HuH-7.5 (cell line): ENCODE measurements at places on chromosomes 1 and 21.
A peak's percentile ranks its signal among the peaks of the same experiment; 100 is the strongest.

DNA sequence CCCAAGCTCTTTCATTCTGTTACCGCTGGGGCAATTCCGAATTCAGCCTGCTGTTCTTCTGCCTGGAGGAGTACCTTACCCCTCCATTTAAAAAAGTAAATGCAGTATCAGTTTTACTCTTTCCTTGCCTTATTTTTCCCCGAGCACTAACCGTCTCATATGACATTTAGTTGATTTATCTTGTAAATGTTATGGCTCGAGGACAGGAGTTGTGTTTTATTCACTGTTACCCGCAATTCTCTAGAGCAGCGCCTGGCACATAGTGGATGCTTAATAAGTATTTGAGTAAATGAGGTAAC, 425 bp upstream of the TADA1 start:
- no peak for DNase-seq

DNA sequence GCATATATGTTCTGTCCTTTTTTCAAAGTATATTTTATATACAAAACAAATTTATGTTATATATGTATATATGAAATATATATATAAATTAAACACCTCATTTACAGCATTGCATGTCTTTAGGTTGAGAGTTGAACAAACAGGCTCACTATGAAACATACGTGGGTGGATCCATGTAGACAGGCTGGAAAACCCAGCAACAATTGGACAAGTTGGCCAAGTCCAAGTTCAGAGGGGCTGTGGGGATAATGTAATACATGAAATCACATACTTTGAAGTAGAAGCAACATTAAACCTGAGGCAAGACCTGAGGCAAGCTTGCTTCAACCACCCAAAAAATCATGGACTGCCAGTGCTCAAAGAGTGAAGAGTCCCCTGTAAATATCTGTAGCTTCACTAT, 39.7 kb downstream of the KCNJ6 start:
- DNase-seq = no peak

DNA sequence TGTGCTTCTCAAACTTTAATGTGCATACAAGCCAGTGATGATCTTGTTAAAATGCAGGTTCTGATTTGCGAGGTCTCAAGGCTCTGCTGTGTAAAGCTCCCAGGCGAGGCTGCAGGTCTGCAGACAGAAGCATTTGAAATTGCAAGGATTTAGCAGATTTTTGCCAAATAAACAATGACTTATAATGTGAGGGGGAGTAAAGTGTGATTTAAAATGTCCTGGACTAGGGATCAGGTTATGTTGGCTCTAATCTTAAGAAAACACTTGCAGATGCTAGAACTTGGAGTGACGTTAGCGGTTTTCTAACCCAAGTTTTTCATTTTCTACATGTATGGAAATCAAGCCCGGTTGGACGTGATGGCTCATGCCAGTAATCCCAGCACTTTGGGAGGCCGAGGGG, 16.2 kb upstream of the ACTN2 start:
- no peak for DNase-seq

DNA sequence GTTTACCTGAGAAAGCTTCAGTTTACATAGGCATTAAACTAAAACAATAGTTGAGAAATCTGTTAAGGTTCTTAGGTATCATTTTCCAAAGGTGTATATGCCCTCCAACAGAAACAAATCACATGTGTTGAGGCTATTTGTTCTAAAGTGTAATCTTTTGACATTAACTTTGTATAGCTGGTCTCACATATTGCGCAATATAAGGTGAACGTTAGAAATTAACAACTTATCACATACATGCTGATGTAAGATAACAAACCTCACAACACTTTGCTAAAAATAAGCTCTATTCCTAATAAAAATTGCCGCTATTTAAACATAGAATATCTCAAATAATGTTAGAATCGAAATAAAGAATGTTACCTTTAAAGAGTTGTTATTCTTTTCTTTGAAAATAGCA, 340.6 kb downstream of the SRGAP2C start:
- DNase-seq = no peak

- no peak for DNase-seq
These were observed 4.7 kb downstream of the HUNK start for GRCh38 chr21:31877463-31877957.

- DNase-seq = no peak
These were observed 376.7 kb upstream of the ADGRL2 start for GRCh38 chr1:81424061-81424460.

- DNase-seq = no peak
These were observed 46.1 kb upstream of the SYT2 start for GRCh38 chr1:202756391-202756790.

DNA sequence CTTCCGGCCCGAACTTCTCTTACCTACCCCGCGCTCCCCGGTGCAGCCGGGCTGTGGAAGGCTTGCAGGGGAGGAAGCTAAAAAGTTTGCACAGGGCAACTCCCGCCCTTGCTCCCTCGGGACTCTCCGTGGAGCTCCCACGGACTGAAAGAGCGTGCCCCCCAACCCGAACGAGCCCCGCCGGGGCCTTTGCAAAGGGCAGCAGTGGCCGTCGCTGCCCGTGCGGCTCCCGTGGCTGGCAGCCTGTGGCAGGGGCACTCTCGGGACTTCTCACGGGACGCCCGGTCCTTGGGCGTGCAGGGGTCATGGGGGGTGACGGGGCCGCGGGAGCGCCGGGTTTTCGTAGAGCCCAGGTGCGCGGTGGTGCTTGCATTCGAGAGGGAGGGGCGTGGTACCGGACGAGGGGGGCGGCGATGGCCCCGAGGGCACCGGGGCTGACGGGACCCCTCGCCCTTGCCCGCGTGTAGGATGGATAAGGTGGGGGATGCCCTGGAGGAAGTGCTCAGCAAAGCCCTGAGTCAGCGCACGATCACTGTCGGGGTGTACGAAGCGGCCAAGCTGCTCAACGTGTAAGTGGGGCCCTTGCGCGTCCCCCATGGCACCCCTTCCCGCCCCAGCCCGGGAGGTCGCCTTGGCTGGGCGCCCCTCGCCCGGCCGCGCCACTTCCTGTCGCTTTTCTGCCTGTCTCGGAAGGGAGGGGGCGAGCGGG, 711 bp downstream of the GADD45A start:
- no peak for DNase-seq

DNA sequence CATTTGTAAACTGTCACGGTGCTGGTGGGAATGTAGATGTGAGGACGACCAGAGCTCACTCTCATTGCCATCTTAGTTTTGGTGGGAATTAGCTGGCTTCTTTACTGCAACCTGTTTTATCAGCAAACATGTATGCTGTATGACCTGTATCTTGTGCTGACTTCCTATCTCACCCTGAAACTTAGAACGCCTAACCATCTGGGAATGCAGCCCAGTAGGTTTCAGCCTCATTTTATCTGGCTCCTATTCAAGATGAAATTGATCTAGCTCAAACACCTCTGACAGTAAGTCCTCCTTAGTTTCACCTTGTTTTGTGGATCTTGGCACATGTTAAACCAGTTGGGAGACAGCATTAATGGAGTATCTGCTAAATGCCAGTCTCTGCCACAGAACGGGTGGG, 174.6 kb downstream of the HLX start:
- DNase-seq = no peak

- no peak for DNase-seq
These were observed 48.8 kb upstream of the HMGB4 start for GRCh38 chr1:33815061-33815460.

- DNase-seq = no peak
These were observed 275.2 kb downstream of the GRIK1 start for GRCh38 chr21:29664615-29665014.

DNA sequence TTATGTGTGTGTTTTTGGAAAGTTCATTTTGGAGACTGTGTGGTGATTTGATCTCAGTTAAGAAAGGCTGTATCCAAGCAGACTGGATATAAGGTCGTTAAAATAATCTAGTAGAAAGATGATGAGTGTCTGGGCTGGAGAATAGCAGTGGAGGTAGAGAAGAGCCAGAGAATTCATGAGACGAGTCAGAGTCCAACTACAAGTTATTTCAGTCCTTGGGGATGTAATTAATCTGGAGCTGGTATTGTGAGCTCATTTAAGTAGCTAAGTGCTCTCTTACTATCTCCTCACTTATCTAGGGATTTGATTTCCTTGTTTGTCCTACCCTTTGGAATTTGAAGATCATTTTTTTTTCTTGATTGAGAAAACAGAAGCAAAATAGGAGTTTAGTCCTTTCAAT, 1219.0 kb upstream of the ADGRL4 start:
- no peak for DNase-seq

GRCh38 chr1:8343044-8343443, 25.1 kb downstream of the SLC45A1 start:
- DNase-seq = no peak

DNA sequence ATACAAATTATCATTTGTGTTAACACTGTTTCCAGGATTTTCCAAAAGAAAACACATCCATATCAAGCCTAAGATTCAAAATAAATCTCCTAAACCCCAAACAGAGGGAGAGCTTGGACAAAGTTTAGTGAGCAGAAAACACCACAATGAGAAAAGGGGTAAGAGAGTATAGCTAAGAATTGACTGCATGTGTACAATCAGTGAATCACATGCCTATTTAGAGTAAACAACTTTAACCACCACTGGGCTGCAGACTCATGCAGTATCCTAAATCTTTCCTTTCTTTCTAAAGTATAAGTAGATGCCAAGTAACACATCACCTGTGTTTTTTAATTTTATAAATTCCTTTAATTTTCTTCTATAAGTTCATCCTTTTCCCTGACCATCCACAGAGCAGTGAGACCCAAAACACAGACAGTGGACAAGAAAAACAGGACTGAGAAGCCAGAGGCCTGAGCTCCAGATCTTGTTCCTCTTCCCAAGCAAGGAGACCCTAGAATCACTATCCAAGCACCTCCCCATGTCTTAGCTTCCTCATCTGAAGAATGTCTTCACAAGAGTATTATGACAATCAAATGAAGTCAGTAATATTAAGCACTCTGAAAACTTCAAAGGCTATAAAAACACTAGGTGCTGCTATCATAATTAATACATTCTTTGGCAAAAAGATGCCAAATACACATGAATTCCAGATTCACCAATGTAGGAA, 93.1 kb downstream of the VAV3 start:
- no peak for DNase-seq

DNA sequence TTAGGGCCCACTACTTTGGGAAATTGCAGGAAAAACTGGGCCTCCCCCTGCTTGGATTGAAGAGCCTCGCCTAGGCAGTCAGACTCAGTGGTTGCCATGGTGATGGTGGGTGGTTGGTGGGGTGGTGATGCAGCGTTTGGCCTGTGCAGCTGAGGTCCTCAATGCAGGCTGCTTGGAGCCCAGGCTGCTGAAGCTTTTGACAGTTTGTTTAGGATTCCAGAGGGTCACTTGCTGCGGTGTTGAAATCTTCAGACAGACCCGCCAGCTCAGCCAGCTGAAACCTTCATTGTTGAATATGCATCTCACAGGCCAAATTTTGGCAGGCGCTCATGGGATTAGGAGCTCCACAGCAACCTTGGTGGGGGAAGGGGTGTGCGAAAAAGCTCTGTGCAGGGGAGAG, 67.9 kb downstream of the CACNA1E start:
- DNase-seq = no peak

GRCh38 chr1:28915031-28915895, 894 bp downstream of the EPB41 start:
- DNase-seq = peak; percentile 30

- DNase-seq = no peak
These were observed 49.8 kb downstream of the CDK18 start for GRCh38 chr1:205554026-205554811.

DNA sequence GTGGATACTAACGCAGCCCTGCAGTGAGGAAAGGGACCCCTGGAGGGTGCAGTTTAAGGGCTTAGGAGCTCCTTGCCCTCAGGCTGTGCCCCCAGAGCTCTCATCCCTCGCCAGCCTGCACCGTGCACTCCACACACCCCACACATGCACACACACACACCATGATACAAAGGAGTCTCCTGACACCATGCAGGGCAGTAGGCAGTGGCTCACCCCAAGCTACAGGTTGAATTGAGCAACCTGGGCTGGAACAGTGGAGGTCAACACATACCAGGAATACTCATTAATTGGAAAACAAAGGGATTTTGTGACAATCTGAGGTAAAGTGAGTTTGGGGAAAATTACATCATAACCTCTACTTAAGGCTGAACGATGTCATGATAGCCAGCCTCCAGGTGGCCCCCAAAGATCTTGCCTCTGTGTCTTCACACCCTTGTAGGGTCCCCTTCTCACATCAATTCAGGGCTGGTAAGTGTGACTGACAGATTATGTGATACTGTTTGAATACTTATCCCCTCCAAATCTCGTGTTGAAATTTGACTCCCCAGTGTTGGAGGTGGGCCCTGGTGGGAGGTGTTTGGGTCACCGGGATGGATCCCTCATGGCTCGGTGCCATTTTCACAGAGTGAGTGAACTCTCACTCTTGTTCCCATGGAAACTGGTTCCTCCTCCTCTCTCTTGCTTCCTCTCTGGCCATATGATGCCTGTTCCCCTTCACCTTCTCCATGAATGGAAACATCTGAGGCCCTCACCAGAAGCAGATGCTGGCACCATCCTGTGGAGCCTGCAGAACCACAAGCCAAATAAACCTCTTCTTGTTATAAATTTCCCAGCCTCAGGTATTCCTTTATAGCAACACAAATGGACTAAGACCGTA, 111.0 kb upstream of the RAB4A start:
- no peak for DNase-seq

DNA sequence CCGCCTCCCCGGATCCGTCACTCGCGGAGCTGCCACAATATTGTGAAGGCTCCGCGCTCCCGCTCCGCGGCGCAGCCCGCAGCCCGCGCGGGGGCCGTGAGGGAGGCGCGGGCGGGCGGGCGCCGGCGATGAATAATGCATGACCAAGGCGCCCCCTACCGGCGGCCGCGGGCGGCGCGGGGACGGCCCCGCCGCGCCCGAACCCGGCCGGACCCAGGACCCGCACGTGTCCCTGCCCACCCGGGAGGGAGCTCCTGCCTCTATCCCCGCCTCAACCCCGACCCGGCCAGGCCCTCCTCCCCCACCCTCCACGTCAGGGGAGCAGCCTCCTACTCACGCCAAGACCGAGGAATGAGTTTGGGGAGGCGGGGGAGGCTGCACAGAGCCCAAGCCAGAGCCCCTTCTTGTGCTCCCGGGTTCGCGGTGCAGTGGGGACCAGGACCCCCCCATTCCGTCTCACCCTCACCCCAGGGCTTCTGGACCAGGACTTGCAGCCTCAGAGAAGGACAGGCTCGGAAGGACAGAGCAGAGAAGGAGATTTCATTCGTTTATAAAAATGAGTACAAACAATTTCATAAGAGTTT, 70.8 kb upstream of the CASZ1 start:
- peak; percentile 62 for DNase-seq

GRCh38 chr1:32893198-32894018, 7.1 kb downstream of the HPCA start:
- DNase-seq = no peak

- DNase-seq = no peak
These were observed 114.7 kb downstream of the ACTL8 start for GRCh38 chr1:17869815-17870214.
